Amniotic stem cell (primary cell): ENCODE measurements at places on chromosomes 2 and 18.
A peak's percentile ranks its signal among the peaks of the same experiment; 100 is the strongest.

DNA sequence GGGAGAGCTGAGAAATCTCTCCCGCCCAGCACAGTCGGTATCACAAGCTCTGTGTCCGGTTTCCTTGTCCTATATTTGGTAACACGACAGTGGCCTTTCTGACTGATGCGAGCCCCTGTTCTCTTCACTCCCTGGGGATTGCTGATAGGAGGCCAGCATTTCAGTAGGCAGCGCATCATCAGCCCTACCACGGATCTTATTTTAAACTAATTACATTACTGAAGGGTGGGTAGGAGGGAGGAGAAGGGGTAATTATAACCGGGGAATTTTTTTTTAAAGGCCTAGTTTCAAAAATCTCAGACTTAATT, 125.6 kb upstream of the LGALSL start:
- DNase-seq: no peak

GRCh38 chr2:207782238-207783030, 12.7 kb upstream of the FZD5 start:
- DNase-seq: no peak

DNA sequence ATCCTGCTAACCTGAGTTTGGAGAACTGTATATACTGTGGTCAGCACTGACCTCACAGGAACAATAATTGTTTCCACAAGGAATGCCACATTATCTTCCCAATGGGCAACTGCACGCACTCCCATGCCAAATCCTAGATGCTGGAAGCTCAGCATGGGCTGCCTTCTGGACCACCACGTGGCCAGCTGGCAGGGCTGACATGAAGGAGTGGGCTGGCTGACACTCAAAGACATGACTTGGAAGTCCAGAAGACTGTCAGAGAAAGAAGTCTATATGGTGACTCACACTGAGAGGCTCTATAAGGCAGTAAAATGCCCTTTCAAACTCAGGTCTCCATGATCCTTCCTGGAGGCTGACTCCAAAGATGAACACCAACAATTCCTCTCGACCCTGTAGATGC, 98.4 kb upstream of the RNF152 start:
- no peak for DNase-seq

GRCh38 chr2:26561918-26562810, 79.0 kb downstream of the CIB4 start:
- DNase-seq: no peak

GRCh38 chr2:216498379-216499352, at the start of gene RPL37A:
Gene RPL37A (plus strand): TSS chr2:216498844. CDS start chr2:216498875, 31 bp downstream.
- DNase-seq: peak; percentile 89

- no peak for DNase-seq
Observed at GRCh38 chr2:111694700-111695101, 189.3 kb downstream of the ANAPC1 start.

DNA sequence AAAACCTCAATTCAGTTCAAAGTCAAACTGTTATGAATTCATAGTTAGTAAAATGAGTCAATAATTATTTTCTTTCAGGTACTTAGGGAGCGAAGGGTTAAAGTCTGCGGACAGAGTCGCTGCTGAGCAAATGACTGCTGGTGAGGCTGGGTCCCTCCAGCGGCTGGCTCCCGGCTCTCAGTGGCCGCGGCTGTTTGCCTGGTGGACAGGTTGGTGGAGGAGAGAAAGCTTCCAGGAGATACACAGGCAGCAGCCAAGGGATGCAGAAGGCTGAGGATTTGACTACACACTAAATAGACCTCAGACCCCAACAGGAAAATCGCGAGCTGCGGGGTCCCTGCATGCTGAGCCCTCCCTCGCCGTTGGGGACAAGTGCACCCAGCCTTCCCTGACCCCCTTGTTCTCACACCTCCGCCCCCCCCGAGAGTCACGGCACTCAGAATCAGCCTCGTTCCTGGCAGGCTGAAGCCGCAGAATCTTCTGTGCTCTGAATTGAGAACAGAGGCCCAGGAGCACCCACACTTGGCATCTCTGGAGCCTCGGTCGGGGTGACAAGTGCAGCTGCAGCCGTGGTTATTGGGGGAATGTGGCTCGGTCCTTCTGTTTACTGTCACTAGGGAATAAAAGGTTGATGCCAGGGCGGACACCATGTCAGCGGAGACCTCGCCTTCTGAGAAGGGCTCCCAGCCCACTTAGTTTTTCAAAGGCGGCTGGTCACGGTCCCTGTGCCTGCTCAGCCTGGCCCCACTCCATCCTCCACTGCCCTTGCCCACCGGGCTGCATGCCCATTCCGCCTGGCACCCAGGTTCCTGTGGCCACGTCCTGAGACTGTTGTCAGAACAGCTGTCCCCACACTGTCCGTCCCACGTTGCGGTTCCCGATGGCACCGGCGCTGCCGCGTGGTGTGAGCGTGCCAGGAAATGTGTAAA, 74.0 kb downstream of the SLC66A2 start:
- DNase-seq: no peak

DNA sequence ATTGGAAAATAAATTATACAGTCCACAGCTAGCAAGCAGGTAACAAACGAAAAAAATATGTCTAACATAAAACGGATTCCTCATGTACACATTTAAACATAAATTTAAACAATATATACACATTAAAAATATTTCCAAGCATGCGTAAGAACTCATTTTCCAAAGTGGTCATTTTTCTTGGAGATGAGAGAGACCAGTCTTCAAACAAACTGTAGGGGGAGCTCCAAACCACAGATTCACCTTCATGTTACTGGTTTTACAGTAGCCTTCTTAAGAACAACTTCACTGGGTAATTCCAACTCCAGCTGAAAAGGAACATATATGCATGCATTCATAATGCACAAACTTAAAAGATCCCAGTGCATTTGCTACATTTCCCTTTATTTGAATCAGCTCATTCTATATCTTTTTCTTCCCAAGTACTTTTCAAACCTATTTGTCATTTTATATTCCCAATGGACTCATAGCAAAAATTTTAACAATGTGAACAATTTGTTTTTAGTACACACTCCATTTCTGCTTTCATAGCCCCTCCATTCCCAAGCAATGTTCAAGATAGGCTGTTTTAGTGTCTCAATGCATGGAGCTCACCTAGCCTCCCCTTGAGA, 4.7 kb upstream of the STAMBP start:
- peak; percentile 82 for DNase-seq

DNA sequence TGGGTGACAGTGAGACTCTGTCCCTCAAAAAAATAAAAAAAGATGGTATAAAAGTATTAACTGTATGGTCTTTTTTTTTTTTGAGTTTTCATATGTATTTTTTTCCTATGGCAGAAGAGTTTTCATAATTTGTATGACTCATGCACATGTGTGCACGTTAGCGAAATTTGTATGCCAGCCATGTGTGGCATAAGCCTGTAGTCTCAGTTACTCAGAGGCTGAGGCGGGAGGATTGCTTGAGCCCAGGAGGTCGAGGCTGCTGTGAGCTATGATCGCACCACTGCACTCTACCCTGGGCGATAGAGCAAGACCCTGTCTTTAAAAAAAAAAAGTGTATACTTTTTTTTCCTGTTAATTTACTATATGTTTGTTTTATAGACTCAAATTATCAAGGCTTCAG, 160.8 kb downstream of the TGIF1 start:
- DNase-seq: no peak

GRCh38 chr2:106868275-106868674, 17.7 kb downstream of the ST6GAL2 start:
- no peak for DNase-seq
